ENCODE measurements at places on chromosomes 3 and 15.

- DNase-seq, result no peak
Observed at GRCh38 chr3:3191675-3192285, 12.3 kb upstream of the CRBN start.

DNA sequence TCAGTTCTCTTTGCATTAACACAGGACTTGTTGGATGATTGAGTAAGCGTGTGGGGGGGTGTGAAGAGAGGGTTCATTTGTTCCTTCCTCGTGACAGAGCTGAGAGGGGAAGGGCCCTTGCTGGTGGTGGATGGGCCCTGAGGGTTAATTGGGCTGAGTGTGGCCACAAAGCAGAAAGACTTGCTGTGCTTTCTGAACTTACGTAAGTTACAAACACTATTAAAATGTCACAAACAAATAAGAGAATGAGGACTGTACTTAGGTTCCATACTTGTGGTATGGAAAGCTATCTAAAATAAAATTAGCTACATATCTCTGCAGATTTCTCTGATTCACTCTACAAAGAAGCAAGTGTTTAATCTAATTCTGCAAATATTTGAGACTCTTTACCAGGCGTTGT, 231.3 kb downstream of the LPP start:
- no peak for DNase-seq

- no peak for DNase-seq
Observed at GRCh38 chr3:18419232-18419631, 5.9 kb downstream of the SATB1 start.

- no peak for DNase-seq
Observed at GRCh38 chr15:32824777-32825176, 107.0 kb downstream of the GREM1 start.

GRCh38 chr3:168863561-168863960, 767.8 kb upstream of the GOLIM4 start:
- DNase-seq, result no peak

DNA sequence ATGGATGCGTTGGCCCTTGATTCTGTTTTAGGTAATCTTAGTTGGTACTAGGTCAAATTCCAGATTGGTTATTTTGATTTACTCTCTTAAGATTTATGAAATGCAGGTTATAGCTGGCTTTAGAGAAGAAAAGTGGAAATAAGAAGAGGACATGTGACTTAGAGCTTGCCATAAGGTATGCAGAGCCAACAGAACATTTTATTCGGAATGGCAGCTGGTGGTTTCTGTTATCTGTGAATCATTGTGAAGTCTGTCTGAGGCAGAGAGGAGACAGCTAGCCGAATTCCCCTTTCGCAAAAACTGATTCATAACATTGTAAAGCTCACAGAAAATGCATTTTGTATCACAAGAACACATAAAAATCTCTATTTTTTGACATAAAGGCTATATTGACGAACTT, 82.1 kb downstream of the FILIP1L start:
- DNase-seq, result no peak

DNA sequence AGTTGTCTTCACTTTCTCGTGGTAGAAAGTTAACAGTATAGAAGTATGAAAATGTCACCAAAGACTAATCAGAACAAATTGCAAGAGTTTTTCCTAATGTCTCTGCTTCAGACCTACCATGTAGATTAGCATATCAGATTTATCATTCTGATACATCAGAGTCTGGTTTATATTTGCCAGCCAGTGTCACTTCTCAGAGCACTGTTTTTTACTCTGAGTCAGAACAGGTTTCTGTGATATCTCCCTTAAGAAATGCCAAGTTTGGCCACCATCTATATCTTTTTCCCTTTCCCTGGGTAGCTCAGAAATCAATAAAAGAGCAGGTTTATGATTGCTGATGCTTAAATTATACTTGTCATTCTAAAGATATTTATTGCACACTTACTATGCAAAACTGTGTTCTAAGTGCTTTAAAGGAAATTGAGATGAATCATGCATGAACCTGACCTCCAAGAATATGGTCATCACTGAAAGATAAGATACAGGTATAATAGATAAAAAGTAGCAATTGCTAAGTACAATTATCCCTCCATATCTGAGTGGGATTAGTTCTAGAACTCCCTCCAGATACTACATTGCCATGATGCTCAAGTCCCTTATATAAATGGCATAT, 672.7 kb upstream of the NAALADL2 start:
- no peak for DNase-seq

GRCh38 chr3:159800434-159801155, 188.0 kb upstream of the IL12A start:
- no peak for DNase-seq

DNA sequence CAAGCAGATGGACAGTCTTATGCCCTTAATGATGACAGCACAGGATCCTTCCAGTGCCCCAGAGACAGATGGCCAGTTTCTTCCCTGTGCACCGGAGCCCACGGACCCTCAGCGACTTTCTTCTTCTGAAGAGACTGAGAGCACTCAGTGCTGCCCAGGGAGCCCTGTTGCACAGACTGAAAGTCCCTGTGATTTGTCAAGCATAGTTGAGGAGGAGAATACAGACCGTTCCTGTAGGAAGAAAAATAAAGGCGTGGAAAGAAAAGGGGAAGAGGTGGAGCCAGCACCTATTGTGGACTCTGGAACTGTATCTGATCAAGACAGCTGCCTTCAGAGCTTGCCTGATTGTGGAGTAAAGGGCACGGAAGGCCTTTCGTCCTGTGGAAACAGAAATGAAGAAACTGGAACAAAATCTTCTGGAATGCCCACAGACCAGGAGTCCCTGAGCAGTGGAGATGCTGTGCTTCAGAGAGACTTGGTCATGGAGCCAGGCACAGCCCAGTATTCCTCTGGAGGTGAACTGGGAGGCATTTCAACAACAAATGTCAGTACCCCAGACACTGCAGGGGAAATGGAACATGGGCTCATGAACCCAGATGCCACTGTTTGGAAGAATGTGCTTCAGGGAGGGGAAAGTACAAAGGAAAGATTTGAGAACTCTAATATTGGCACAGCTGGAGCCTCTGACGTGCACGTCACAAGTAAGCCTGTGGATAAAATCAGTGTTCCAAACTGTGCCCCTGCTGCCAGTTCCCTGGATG, 198.7 kb downstream of the AKAP13 start:
- DNase-seq, result no peak

DNA sequence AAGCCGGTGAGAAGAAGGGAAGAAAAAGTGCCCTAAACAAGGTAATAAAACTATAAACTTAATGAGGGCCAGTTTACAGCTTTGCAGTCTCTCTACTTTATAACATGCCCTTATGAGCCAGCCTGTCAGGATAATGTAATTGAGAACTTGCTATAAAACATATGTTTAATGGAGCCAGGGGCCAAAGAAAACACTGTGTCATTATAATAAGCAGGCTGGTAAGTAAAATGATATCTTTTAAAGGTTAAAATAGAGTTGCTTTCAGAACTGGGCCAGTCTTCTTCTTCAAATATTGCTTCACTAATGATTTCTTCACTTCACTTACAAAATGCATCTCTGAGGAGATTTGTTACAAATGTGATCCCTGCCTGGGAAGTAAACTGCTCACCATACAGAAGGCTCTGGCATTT, 192.5 kb downstream of the SHOX2 start:
- DNase-seq, result no peak

DNA sequence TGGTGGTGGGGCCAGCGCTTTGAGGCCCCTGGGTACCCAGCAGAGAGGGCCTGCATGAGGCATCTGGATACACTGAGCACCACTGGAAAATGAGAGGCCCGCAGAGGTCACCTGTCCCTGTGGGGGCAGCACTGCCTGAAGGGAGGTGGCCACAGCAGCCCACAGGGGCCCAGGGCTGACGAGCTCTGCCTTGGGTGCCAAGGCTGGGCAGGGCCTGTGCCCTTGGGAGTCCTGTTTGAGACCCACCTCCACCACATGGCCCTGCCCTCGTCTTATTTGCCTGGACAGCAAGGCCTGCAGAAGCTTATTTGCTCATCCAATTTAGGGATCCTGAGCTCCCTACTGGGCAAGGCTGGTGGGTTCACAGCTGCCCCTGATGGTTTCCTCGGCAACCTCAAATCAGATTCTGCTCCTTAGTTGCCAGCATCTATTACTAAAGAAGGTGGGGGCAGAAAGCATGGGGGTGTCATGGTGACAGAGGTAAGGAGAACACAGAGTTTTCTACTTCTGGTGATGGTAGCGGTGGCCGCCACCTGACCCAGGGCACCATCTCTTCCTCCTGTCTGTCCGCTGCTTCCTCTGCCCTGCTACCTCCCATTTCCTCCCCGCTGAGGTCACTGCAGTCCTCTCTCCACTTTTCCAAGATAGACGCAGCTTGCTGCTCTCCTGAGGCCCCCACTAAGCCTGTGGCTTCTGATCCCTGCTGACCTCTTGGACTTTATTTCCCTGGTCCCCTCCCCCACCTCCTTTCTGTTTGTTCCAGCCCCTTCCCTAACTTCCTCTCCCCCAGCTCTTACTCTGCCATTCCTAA, 62.9 kb downstream of the HMCES start:
- no peak for DNase-seq

- peak; percentile 40 for DNase-seq
Observed at GRCh38 chr15:52139599-52140462, 27.3 kb upstream of the BCL2L10 start.

GRCh38 chr3:49902511-49903345, 945 bp downstream of the MST1R start:
- DNase-seq, result no peak

DNA sequence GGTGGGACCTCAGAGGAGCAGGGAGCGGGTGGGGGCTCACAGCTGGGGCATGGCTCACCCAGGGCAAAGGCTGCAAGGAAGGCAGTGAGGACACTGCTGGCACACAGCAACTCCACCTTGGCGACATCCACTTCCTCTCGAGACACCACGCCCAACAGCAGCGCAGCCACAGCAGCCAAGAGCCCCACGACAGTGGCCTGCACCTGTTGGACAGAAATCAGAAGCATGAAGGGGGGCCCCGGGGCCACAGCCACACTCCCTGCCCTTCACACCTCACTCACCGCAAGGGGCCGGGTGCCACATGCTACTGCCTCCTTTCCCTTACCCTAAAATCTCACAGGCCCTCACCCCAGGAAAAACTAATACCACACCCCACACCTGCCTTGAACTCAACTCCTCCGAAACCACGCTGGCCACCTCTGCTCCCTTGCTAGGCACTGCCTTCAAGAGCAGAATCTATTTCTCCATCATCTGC, 57.3 kb downstream of the ROPN1B start:
- DNase-seq, result no peak

DNA sequence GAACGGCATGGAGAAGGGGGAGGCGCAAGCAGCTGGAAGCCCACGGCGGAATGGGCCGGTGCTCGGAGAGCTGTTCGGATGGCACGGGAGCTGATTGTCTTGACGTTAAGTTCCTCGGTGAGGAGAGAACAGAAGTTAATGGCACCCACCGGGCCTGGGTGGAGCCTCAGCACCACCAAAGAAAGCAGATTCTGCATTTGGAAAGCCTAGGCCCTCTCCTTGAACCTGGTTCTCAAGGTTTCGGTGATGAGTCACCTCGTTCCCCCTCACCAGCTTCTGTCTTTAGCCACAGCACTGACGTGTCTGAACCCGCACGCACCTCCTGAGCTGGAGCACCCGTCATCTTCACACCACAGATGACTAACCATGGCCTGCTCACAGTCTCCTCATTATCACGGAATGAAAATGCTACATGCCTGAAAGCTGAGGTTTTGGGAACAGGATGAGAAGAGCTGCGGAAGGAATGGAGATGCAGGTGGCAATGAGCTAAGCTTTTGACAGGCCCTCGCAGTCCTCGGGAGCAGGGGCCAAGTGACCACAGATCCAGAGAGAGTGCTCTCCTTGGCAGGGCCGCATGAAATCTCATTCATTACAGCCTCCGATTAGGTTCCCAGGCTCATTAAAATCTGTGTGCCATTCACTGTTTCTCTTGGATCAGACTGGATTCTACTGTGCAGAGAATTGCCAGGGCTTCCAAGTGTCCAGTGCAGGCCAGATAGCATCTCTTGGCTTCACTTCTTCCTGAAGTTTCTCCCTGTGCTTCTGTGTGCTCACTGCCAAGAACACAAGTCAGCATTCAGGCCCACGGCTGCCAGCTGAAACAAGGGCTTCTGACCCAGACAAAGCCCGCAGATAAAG, 96.3 kb upstream of the DLG1 start:
- DNase-seq, result no peak

- no peak for DNase-seq
Observed at GRCh38 chr3:31188112-31188511, 293.7 kb upstream of the GADL1 start.

DNA sequence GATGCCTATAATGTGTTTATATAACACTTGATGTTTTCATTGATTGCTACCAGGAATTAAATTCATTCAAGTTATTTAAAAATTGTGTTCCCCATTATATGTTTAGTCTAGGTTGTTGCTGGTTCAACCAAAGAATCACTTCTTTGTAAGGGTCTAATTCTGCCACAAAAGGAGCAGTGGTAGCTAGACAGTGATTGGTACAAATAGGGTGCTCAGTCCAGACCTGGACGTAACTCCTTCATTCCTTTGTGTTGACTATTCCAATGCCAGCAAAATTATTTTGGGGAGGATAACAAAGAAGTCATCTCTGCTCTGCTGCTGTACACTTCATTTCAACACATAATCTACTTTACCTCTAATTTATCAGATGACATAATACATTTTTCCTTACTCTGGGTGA, 1.2 kb downstream of the CHMP2B start:
- no peak for DNase-seq

DNA sequence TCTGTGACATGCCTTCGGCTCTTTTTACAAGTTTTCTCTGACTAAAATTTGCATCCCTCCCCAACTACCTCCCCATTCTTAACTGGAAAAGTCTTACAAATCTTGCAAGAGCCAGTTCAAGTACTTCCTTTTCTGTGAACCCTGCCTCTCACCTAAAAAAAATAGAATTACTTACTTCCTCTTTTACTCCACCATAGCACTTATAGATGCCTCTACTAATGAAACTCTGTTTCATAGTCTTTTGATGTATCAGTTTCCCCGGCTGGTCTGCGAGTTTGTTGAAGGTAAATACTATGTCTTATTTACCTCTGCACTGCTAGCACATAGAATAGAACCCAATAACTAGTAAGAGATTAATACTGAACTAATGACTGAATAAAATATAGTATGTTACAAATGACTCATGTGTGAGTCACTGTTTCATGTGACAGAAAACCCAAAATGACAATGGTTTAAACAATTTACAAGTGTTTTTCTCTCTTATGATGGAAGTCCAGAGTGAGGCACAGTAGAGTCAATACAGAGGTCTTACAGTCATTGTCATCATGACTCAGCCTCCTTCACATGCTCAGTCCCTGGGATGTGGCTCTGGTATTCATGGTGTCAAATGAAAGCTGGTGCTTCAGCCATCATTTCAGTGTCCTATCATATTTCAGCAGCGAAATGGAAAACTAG, 393.5 kb downstream of the RSL24D1 start:
- DNase-seq, result no peak

GRCh38 chr3:144511346-144511745, 539.7 kb downstream of the DIPK2A start:
- DNase-seq, result no peak

DNA sequence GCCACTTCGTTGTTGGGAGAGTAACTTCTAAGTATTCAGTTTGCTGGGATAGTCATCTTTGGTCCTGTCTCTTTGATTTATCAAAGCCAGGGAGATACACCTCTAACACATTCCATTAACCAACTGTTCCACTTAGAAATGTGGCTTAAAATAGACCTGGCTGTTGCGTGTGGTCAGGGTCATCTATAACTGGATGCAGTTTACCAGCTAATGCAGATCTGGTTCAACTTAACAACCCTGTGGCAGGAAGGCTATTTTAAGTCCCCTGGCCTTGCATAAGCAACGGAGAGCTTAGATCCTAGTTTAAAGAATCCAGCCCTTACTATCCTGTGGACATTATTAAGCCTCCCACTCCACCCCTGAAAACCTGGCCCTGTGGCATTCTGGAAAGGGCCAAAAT, 28.1 kb upstream of the CAPN3 start:
- DNase-seq, result no peak

GRCh38 chr15:91970142-91970541, 116.6 kb downstream of the SLCO3A1 start:
- no peak for DNase-seq

Data from caudate nucleus (tissue), 63 donors.